Ascending aorta (tissue), 2 donors: ENCODE measurements at places on chromosomes 12 and 14.
A peak's percentile ranks its signal among the peaks of the same experiment; 100 is the strongest.

GRCh38 chr12:8677362-8677761 is 14.7 kb upstream of the MFAP5 start:
- DNase-seq, result no peak

DNA sequence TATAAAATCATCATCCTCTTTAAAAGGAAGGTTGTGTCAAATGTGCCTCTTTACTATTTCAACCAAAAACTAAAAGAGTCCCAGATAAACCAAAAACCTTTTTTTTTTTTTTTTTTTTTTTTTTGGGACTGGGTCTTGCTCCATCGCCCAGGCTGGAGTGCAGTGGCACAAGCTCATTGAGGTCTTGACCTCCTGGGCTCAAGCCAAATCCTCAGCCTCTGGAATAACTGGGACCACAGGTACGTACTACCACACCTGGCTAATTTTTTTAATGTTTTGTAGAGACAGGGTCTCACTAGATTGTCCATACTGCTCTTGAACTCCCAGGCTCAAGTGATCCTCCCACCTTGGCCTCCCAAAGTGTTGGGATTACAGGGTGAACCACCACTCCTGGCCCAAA is 16.4 kb upstream of the SELPLG start:
- DNase-seq, result no peak

GRCh38 chr14:94139006-94139405 is 9.6 kb upstream of the IFI27L2 start:
- DNase-seq, result no peak

DNA sequence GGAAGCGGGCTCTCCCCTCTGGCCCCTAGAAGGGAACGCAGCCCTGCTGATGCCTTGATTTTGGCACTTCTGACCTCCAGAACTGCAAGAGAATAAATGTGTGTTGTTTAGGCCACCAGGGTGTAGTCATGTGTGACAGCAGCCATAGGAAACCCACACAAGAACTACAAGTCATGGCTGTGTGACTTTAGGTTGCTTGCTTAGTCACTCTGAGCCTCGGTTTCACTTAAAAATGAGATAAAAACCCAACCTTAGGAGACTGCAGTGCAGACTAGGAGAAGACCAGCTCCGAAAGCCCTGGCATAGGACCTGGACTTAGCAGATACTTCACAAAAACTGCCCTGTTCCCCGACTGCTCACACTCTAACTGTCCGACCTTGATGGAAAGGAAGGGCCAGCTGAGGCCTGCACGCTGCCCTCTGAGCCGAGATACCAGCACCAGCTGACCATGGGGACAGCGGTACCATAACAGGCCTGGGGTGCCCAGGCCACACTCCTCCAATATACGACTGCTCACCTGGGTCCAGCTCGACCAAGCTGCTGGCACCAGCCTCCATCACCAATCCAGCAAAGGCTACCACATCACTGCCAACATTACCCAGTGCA is 53.5 kb downstream of the CCDC85C start:
- no peak for DNase-seq

- DNase-seq, result no peak
These were observed 792.3 kb downstream of the TMEM121 start for GRCh38 chr14:106318700-106319099.

GRCh38 chr12:103875666-103876065 is 34.6 kb upstream of the NT5DC3 start:
- DNase-seq, result no peak

DNA sequence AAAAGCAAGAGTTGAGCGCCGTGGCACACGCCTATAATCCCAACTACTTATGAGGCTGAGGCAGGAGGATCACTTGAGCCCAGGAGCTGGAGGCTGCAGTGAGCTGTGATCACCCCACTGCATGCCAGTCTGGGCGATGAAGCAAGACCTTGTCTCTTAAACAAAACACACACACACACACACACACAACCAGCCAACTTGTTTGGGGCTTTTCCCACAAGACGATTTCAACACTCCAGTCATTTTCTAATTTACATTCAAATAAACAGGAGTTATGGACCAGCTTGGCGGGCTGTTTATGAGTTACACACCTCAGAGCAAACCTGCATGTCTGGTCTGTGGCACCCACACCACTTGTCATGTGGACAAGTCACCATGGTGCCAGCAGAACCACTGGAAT is 6.7 kb downstream of the GLTP start:
- DNase-seq, result no peak

- DNase-seq, result no peak
These were observed 5.8 kb downstream of the MARK3 start for GRCh38 chr14:103391048-103391447.

- DNase-seq, result no peak
These were observed 48.7 kb downstream of the CCNK start for GRCh38 chr14:99529899-99530298.

DNA sequence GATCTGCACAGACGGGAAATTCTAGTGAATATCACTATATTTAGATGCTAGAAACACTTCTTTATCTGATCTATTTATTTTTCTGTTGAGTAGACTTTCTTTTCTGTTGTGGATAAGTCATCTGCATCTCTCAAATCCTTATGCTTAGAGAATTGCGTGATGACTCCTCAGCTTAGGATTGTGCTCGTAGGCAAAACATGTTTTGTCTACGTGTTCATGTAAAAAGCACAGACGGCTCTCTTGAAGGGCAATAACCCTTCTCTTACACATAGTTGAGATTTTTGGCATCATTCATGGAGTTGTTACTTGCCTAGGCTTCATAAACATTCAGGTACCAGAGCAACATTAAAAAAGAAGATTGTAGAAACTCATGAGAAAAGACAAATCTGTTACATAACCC is 18.6 kb downstream of the PPFIBP1 start:
- no peak for DNase-seq

DNA sequence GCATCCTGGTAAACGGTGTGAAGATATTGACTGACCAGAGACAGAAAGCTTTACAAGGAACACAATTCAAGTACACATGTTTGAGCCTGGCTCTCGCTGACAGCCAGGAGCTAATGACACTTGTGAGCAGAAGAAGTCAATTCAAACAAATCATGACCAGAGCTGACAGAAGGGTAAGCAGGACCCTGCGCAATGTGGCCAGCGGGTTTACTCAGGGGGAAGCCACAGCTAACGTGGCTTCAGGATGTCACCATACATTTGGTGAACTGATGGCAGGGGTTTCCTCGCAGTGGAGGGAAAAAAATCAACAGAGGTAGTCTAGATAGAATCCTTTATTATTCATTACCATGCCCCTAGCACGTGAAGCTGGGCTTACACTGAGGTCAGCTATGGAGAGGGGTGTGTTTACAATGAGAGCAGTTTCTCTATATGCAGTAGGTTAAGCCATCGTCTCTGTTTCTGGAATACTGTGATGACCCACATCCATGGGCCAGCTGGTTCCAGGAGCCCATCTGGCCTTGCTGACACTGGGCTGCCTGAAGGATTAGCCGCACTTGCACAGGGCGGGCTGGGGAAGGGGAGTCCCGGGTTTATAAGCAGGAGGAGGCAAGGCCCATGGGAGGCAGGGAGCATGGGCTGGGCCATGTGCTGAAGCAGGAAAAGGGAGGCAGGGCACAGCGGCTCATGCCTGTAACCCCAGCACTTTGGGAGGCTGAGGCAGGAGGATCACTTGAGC is 198.2 kb upstream of the PRMT8 start:
- DNase-seq, result no peak

GRCh38 chr14:58705066-58705465 is 67.3 kb downstream of the DACT1 start:
- DNase-seq, result no peak

- DNase-seq, result no peak
These were observed 60.4 kb upstream of the SINHCAF start for GRCh38 chr12:31386364-31386777.

GRCh38 chr14:52473557-52473956 is 78.7 kb downstream of the TXNDC16 start:
- no peak for DNase-seq

DNA sequence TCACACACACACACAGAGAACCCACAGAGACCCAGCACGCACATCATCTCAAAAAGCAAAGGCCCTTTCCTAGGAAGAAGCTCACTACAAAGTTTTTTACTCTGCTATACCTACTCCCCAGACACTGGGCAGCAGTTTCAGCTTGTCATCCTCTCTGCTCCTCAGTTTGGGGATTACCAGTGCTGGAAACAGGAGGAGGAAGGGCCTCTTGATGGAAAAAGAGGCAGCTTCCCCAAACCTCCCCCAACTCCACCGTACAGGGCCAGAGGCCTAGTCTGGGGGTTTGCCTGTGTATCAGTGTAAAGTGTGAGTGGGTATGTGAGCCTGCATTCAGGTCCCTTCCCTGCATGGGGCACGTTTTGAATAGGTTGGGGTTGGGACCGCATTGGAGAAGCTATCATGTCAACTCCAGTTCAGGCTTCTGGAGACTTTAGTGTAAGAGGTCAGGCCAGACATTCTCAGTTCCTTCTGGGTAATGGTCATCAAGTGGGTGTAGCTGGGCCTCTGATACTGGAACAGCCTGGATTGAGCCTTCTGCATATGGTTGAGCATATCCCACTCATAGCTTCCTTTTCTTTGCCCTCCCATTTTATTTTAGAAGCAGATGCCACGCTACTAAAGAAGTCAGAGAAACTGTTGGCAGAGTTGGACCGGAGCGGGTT is 1.2 kb downstream of the REM2 start:
- DNase-seq, result no peak

DNA sequence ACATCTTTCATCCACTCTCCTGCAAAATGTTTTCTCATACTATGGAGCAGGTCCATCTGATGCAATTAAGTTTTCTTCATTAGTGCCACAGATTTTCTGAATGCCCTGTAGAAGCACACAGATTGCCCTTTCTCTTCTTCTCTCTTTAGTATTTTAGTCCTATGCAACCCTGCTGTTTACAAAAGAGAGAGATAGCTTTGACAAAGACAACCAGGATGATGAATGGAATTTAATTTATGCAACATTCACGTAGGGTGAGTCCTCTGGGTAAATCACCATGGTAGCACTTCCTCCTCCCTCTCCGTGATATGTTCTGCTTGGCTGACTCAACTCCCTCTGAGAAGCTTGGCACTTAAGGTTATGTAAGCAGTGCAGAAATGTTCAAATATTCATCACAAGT is 400.9 kb upstream of the PDE3A start:
- DNase-seq, result peak; percentile 76

GRCh38 chr12:57214398-57214781 is 2.2 kb upstream of the NXPH4 start:
- DNase-seq, result no peak

- no peak for DNase-seq
These were observed 30.9 kb downstream of the CCDC92 start for GRCh38 chr12:123941624-123942237.

GRCh38 chr12:57837864-57838562 is 8.5 kb downstream of the CTDSP2 start:
- DNase-seq, result no peak
